Renal pelvis (tissue), 12 donors: ENCODE measurements at places on chromosomes 13 and 19. TPM values are rescaled to one million over a fixed set of nuclear protein-coding genes. Genes with fewer than 3 reads are reported as not detected.

DNA sequence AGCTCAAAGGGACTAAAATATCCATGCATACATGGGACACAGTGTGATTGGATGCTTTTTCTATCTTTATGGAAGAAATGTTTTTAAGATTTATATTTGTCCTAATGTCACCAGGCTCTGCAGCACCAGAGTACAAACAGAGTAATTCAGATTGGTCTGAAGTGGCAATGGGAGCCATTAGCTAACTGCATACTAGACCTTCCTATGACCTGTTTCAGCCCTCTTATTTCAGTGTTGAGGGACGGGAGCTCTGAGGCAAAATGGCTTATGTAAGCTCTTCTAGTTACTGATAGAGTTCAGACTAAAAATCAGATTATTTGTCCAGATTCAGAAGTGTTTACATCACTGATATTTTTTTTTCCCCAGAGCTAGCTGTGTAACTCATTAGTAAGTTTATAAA is 4.9 kb downstream of the SLAIN1 start:
- DNase-seq: no peak

GRCh38 chr19:54684527-54684926 is 21.7 kb downstream of the LILRB4 start:
- DNase-seq: peak; percentile 83

GRCh38 chr13:29255567-29255966 is 339.9 kb downstream of the SLC7A1 start:
- DNase-seq: no peak

DNA sequence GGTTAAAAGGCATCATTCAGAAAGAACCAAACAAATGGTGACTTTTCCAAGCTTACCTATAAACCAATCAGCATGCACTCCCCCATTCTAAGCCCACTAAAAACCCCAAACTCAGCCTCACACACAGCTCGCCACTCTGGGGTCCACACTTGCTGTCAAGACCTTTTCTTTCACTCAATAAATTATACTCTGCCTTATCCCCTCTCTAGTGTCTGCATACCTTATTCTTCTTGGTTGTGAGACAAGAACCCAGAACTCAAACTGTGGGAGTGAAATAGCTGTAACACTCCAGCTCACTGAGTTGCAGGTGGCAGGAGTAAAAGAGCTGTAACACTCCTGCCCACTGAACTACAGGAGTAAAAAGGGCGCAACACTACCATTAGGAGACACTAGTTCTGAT is 559.0 kb downstream of the TBC1D4 start:
- no peak for DNase-seq

- no peak for DNase-seq
Measured at GRCh38 chr19:15354566-15355296, 22.4 kb upstream of the BRD4 start.

- no peak for DNase-seq
Measured at GRCh38 chr13:20415694-20416107, 110.0 kb downstream of the CRYL1 start.

- no peak for DNase-seq
Measured at GRCh38 chr13:58579468-58579867, 947.9 kb downstream of the PCDH17 start.

- DNase-seq: no peak
Measured at GRCh38 chr13:80707000-80707983, 366.4 kb upstream of the SPRY2 start.

- DNase-seq: no peak
Measured at GRCh38 chr19:7697721-7698287, 4.1 kb downstream of the FCER2 start.

- DNase-seq: no peak
Measured at GRCh38 chr13:54637366-54637765, 1608.8 kb downstream of the OLFM4 start.

DNA sequence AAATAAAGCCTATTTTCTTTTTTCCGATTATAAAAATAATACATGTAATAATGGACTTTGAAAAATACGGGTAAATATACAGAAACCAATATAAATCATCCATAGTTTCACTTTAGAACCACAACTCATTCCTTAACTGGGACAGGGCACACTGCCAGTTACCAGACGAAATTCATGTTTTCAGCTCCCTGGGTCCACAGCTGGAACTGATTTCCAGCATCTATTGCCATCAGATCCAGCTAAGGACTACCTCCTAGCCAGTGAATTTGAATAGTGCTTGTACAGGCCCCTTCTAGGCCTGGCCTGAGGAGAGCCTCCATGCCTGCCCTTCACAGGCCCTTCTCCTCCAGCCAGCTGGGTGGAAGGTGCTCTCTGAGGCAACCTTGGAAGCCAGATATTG is 30.0 kb upstream of the ATP12A start:
- DNase-seq: no peak

- peak; percentile 10 for DNase-seq
Measured at GRCh38 chr13:68304286-68304893, 1074.3 kb upstream of the PCDH9 start.

- DNase-seq: peak; percentile 3
Measured at GRCh38 chr13:58712191-58712590, 1080.6 kb downstream of the PCDH17 start.

DNA sequence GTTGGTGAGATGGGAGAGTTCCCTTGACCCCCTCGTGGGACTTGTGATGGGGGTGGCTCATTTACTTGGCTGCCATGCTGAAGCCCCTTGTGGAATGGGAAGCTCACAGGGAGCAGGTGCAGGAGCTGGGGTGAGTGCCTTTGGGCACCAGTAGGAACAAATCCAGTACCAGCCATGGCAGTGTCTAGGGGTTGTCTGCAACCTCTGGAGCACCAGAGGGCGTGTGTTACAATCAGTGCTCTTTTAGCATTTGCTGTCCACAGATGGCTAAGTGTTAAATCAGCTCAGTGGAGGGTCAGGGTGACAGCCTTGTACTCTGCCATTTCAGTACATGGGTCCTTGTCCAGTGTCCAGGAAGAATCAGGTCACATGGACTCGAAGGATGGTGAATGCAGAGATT is 75.6 kb downstream of the ATP8A2 start:
- no peak for DNase-seq

GRCh38 chr19:40592170-40592569 is 9.0 kb upstream of the LTBP4 start:
- no peak for DNase-seq

GRCh38 chr13:39105110-39105509 is 66.9 kb downstream of the NHLRC3 start:
- DNase-seq: no peak

- DNase-seq: no peak
Measured at GRCh38 chr19:14544047-14544446, 14.7 kb downstream of the TECR start.

- no peak for DNase-seq
Measured at GRCh38 chr19:33459222-33460090, 62.1 kb downstream of the PEPD start.

- no peak for DNase-seq
Measured at GRCh38 chr13:51004918-51005460, 95.4 kb downstream of the RNASEH2B start.

DNA sequence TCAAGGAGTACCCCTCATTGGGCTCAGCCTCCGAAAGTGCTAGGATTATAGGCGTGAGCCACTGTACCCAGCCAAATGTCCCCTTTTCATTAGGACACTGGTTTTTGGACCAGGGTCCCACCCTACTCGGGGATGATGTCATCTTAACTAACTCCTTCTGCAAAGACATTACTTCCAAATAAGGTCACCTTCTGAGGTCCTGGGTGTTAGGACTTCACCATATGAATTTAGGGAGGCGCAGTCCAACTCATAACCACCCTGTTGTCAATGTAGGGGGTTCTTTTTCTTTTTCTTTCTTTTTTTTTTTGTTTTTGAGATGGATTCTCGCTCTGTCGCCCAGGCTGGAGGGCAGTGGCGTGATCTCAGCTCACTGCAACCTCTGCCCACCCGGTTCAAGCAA is 32.7 kb upstream of the NFIC start:
- no peak for DNase-seq

GRCh38 chr13:43235028-43235427 is 211.6 kb downstream of the DNAJC15 start:
- DNase-seq: no peak

GRCh38 chr13:35916146-35916545 is 215.0 kb downstream of the DCLK1 start:
- DNase-seq: no peak

DNA sequence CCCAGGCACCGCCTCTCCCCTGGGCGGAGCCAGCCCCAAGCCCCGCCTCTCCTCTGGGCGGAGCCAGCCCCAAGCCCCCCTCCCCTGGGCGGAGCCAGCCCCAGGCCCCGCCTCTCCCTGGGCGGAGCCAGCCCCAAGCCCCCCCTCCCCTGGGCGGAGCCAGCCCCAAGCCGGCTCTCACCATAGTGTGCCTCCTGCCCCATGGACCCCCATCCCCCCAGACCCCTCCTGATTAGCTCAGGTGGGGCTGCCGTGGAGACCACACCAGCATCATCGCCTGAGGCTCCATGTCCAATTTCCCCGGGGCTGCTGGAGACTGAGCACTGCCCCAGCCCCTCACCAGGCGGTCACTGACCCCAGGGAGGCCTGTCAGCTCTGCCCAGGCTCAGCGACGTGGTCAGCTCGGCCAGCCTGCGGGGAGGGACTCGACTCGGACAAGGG is 4.2 kb upstream of the MADCAM1 start:
- no peak for DNase-seq

DNA sequence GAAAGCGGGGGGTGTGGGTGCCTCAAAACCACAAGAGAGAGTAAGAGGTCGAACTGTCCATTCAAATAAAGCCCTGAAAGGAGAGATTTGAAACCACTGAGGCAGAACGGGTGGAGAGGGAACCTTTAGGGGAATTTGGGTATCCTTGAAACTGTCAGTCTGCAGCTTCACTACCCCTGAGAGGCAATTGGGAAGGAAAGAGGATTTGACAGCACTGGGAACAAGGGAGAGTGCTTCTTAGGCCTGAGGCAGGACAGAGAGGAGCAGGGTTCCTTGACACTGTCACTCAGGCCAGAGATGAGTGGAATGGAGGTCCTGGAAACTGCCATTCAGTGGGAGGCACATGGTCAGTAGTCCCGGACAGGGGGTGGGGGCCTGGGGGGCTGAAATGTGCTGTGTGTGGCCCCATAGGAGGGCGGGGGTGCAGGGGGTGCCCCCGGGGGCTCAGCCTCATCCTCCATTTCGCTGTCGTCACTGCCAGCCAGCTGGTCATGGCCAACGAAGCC is 5.0 kb downstream of the GFY start:
- DNase-seq: no peak

DNA sequence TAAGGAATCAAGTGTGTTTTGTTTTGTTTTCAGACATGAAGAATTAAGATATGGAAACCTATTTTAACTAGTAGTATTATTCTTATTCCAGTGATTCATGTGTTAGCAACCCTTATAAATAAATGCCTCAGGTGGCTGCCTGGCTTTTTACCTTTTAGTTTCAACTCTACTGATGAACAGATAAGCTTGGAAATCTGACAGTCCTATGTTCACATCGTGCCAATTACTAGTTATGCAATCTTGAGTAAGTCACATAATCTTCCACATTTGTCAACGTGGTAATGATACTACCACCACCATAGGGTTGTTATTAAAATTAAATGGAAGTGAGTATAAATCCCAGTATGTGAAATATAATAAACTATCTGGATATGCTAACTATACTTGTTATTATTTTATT is 64.3 kb downstream of the TBC1D4 start:
- no peak for DNase-seq

GRCh38 chr13:21638319-21639282 is 32.3 kb upstream of the FGF9 start:
- peak; percentile 46 for DNase-seq

DNA sequence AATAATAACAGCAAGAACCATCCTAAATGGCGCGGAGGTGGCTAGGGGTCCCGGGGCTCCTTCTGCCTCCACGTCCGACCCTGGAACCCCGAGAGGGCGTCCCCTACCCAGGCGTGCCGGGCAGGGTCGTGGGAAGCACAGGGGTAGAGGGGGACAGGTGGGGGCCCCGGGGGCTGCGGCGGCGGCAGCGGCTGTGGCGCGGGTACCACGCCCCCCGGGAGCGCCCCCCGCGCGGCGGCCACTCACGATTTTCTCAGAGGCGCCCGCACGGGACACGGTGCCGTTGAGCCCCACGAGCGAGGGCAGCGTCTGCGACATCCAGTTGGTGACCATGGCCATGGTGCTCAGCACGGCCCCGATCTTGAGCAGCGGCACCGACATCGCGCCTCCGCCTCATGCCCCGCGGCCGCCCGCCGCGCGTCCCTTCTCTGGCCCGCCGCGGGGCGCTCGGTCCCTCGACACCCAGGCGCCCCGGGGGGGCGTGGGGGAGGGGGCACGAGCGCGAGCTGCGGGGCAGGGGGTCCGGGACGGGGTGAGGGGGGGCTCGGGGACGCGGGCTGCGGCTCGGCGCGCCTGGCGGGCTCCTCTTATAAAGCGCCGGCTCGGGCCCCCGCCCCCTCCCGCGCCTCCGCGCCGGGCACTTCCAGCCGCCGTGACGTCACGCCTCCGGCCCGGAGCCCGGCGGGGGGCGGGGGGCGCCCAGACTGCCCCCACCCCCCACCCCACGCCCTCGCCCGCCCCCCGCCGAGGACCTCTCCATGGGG is 22.9 kb downstream of the OLFM2 start:
- no peak for DNase-seq

- DNase-seq: no peak
Measured at GRCh38 chr19:15290166-15290565, 42.2 kb downstream of the BRD4 start.

- no peak for DNase-seq
Measured at GRCh38 chr19:11451327-11451870, 16.0 kb downstream of the PRKCSH start.

- DNase-seq: no peak
Measured at GRCh38 chr13:44899967-44900366, 89.3 kb downstream of the NUFIP1 start.

GRCh38 chr19:4705413-4706131 is 18.1 kb downstream of the DPP9 start:
- no peak for DNase-seq

GRCh38 chr19:34681478-34681877 is 4.0 kb downstream of the ZNF302 start:
- DNase-seq: no peak

- DNase-seq: peak; percentile 30
Measured at GRCh38 chr13:76965759-76966421, 17.6 kb downstream of the ACOD1 start.

The MTIF3 gene
- polyA plus RNA-seq: 73.8 TPM

The B9D2 gene
- polyA plus RNA-seq: 10.3 TPM

The STARD13 gene
- 20.5 TPM for polyA plus RNA-seq

The PTGER1 gene
- 6.3 TPM for polyA plus RNA-seq

The PRRG2 gene
- polyA plus RNA-seq: 8.2 TPM

The PEX11G gene
- polyA plus RNA-seq: 7.0 TPM

The DNAAF3 gene
- polyA plus RNA-seq: 11.7 TPM

The SMIM24 gene
- 514 TPM for polyA plus RNA-seq

The RNF17 gene
- not detected for polyA plus RNA-seq

The GJB6 gene
- polyA plus RNA-seq: 3.5 TPM

The ZNF556 gene
- polyA plus RNA-seq: 0.64 TPM

The ZNF726 gene
- polyA plus RNA-seq: 14.2 TPM

The RDH13 gene
- 21.0 TPM for polyA plus RNA-seq

The FEM1A gene
- polyA plus RNA-seq: 2.3 TPM

The WDR88 gene
- 2.1 TPM for polyA plus RNA-seq

The HAUS8 gene
- polyA plus RNA-seq: 14.8 TPM
